ENCODE measurements at places on chromosomes 12 and 14. TPM values are rescaled to one million over a fixed set of nuclear protein-coding genes. Genes with fewer than 3 reads are reported as not detected.
A peak's percentile ranks its signal among the peaks of the same experiment; 100 is the strongest.

Gene CD163
- not detected for total RNA-seq

- DNase-seq = peak; percentile 38
Measured at GRCh38 chr12:74119811-74120362, 417.7 kb upstream of the ATXN7L3B start.

DNA sequence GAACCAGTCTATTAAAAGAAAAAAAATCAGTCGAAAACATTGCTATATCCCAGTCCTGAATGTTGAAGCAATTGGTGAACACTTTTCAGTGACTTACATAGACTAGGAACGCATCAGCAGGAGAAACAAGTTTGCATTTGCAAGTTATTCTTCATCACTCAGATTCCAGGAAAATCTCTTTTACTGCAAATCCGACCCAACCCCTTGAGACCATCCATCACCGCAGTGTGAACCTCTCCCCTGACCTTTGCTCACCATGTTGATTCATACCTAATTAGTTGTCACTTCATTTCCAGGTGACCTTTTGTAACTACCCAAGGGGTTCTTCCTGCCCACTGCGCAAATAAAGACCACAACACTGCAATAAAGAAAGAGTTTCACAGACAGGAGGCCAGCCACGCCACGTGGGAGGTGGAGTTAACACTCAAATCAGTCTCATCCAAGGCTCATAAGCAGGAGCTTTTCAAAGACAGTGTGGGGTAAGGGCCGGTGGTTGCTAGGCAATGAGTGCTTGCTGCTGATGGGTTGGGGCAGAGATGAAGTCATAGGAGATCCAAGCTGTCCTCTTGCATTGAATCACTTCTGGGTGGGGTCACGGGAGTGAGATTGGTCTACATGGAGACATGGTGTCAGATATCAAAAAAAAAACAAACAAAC lies 241.3 kb upstream of the TMEM132C start:
- no peak for DNase-seq

GRCh38 chr12:99087278-99087677 lies 442.2 kb downstream of the APAF1 start:
- peak; percentile 0 for DNase-seq

GRCh38 chr14:21408147-21408546 lies 24.3 kb upstream of the SUPT16H start:
- peak; percentile 10 for DNase-seq

DNA sequence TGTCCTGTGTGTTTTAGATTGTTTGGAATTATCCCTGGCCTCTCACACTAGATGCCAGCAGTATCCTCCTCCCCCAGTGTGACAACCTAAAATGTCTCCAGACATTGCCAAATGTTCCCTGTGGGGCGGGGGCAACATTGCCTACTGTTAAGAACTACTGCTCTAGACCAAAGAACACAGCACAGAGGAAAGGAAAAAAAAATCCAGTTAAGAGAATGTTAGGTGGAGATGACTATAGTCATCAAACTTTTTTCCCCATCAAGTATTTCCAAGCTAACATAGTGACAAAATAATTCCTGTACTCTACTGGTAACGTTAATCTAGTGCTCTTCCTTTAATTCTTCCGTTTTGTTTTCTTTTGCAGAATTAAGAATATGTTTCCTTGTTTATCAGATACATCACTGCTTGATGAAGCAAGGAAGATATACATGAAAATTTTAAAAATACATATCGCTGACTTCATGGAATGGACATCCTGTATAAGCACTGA lies 3.5 kb downstream of the CDKN1B start:
- peak; percentile 42 for DNase-seq

GRCh38 chr14:54762296-54762695 lies 140.3 kb downstream of the GCH1 start:
- no peak for DNase-seq

GRCh38 chr12:11758087-11758486 lies 108.6 kb downstream of the ETV6 start:
- DNase-seq = no peak

All from foreskin keratinocyte (primary cell).